ENCODE measurements at places on chromosomes 2 and 18.

GRCh38 chr2:69939722-69940121 is 21.7 kb downstream of the ASPRV1 start:
- no peak for DNase-seq

- no peak for DNase-seq
Observed at GRCh38 chr2:28488083-28488830, 7.6 kb upstream of the PLB1 start.

DNA sequence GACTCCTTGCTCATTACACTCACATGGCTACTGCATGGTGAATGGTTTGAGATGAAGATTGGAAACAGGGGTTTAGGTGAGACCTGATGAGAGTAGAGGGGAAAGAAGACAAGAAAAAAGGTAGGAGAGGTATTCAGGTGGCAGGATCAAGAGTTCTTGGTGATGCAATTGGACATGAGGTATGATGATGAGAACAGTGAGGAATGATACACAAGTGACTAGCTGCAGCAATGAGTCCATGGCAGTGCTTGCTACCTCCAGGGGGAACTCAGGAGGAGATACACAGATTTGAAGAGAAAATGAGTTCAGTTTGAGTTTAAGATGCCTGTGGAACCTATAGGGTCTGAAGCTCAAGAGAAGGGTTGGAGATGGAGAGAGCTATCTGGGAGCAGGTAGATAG is 62.1 kb upstream of the NFE2L2 start:
- no peak for DNase-seq

DNA sequence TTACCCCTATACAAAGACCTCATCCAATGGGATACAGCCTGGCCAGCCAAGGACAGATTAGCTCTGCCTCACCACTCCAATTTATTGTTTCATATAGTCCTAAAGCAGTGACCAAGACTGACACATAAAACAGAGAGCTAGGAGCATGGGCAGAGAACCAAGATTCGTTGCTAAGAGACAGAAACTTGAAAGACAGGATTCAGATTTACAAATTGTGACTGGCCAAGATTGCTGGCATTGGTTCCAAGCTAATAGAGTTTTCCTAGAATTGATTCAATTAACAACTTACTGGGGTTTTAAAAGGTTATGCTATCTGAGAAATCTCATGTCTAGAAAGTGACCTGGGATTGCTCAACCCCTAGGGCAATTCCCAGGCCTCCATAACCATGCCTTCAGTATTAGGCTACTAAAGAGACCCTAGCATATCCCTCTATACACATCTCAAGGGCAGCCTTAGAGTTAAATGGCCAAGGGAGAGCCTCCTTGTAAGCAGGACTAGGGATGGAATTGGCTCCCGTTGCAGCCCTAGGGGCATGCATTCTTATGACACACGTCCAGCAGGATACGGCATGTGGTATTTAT is 75.6 kb downstream of the ICOS start:
- no peak for DNase-seq

GRCh38 chr2:182318466-182319220 is 108.2 kb downstream of the PDE1A start:
- no peak for DNase-seq

DNA sequence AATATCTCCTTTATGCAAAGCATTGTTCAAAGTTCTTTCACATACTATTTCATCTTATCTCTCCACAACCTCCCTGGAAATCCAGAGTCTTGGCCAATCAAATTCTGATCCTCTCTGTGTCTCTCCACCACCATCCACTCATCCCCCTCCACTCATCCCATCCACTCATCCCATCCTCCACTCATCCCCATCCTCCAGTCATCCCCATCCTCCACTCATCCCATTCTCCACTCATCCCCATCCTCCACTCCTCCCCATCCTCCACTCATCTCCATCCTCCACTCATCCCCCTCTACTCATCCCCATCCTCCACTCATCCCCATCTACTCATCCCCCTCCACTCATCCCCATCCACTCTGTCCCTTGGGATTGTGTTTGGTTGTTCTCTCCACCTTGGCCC is 101.1 kb downstream of the BCL2 start:
- no peak for DNase-seq

DNA sequence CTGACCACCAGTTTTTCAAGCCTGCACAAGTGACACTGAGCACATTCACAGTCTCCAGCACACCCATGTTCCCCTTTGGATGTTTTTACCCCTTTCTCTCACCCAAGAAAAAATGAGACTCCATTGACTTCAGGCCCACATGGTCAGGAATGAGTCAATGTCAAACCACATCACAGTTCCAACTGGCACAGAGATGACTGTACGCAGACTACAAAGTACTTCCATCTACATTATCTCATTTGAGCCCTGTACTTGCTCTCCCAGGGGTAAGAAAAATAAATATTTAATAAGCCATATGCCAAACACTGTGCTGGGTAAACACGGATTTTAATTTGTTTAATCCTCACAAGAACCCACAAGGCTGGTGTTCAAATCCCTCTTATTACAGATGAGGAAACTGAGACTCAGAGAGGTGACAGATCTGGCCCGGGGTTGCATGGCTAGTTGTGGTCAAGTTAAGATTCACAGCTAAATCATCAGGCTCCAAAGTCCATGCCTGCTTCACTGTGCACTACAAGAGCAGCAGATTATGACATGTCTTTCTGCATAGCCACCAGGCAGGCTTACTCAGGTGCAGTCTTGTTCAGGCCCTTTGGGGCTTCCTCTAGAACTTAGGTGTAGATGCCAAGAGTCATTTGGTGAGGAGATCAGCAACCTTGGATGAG is 106.1 kb downstream of the TXNL1 start:
- DNase-seq: no peak

- no peak for DNase-seq
Observed at GRCh38 chr2:61450144-61450543, 20.7 kb downstream of the USP34 start.

DNA sequence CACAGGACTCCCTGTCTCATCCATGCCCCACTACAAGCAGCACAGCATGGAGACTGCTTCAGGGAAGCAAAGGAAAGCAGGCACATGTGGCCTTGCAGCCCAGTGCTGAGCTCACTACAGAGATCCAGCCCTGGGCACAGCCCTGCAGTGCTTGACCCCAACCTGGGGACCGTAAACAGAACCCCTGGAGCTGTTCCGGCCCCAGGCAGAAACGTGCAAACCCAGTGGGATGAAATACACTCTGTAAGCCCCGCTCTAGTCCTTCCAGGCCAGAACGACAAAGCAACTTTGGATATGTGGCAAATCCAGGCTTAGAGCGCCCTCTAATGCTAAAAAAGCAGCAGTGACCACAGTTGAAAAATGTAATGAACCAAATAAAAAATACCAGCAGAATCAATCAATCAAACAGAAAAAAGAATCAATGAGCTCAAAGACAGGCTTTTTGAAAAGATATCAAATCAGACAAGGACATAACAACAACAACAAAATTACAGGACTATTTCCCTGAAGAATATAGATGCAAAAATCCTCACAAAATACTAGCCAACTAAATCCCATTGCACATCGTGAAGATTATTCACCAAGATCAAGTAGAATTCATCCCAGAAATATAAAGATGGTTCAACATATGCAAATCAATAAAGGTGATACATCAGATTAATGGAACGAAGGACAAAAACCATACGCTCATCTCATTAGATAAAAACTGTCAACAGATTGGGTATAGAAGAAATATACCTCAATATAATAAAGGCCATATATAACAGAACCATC is 45.6 kb downstream of the ZNF519 start:
- no peak for DNase-seq

DNA sequence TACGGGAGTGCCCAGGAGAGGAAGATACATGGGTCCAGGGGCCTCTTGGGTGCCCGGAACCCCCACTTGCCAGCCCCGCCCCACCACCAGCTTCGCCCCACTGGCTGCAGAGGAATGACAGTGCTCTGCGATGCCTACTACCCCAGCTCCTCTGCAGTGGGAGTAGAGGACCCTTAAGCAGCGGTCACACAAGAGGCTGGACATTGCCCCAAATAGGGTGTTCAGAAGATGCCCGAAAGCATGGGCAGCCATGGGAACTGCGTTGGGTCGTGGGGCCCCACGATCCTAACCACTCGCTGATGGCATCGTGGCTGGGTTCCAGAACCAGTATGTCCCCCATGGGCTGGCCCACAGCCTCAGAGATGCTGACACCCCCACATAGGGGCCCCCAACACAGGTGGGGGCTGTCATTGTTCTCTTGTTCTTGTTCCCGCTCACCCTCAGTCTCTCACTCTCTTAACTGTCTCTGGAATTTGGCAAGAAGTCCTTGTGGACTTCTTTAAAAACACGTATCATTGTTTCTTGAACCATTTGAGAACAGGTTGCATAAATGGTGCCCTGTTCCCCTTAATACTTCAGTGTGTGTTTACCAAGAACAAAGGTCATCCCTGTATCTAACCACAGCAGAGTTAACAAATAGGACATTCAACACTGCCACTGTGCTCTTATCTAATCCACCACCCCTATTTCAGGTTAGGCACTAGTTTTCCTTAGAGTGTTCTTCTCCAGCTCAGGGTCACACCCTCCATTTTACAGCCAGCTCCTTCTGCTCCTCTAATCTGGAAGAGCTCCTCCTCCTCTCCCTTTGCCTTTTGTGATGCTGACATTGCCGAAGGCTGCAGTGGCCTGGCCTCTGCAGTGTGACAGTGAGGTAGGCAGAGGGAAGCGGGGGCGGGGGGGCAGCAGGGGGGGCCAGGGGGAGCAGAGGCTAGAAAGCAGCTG is 76.3 kb downstream of the STPG4 start:
- DNase-seq: no peak

DNA sequence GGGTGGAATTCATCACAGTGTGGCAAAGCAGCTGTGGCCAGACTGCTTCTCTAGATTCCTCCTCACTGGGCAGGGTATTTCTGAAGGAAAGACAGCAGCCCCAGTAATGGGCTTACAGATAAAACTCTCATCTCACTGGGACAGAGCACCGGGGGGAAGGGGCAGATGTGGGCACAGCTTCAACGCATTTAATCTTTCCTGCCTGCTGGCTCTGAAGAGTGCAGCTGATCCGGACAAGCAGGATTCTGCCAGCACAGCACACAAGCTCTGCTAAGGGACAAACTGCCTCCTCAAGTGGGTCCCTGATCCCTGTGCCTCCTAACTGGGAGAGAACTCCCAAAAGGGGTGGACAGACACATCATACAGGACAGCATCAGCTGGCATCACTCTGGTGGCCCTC is 779.9 kb upstream of the CNTNAP5 start:
- DNase-seq: no peak

GRCh38 chr2:16058256-16058655 is 117.9 kb downstream of the MYCN start:
- DNase-seq: no peak

- no peak for DNase-seq
Observed at GRCh38 chr2:88724643-88725332, 33.3 kb downstream of the RPIA start.

GRCh38 chr2:232014681-232015080 is 53.2 kb downstream of the DIS3L2 start:
- no peak for DNase-seq

DNA sequence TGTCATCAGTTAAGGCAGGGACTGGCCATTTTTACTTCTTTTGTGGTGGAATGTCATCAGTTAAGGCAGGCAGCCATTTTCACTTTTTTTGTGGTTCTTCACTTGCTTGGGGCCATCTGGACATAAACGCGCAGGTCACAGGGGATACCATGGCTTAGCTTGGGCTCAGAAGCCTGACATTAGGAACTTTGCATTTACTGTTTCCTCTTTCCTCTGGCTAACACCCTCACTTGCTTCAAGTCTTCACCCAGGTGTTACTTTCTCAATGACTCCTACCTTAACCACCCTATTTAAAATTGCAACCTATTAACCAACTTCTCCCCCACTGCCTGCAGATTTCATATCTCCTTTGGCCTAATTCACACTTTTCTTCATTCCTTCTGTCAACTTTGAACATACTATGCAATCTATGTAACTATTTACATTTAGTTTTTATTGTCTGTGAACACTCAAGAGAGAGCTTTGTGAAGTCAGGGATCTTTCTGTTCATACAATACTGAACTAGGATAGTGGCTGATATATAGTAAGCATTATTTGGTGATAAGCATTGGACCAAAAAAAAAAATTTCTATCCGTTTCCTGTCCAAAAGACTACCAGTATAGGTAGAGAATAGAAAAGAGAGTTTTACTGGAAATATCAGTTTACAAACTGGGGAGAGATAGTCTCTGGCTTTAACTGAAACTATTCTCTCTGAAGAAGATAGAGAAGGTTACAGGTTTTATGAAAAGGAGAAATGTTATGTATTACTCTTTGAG is 600.1 kb upstream of the ZNF804A start:
- no peak for DNase-seq

GRCh38 chr2:147588191-147588590 is 256.6 kb upstream of the ACVR2A start:
- no peak for DNase-seq

DNA sequence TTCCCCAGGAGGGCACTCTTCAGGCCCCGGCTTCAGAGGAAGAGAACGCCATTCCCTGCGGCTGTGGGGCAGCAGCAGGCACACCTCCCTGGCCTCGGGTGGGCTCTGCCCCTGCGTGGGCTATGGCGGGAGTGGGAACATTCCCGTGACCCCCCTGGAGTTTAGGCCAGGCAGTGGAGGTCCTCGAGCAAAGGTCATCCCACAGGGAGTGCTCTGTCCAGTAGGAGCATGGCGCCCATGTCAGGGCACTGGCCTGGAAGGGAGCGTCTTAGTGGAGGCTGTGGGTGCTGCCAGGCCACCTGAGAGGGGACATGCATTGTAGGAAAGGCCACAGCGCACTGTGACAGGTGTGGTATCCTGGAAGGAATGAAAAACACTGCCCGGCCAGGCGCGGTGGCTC is 9.2 kb upstream of the NFATC1 start:
- DNase-seq: no peak

- DNase-seq: no peak
Observed at GRCh38 chr2:105882341-105882740, 137.6 kb downstream of the NCK2 start.

DNA sequence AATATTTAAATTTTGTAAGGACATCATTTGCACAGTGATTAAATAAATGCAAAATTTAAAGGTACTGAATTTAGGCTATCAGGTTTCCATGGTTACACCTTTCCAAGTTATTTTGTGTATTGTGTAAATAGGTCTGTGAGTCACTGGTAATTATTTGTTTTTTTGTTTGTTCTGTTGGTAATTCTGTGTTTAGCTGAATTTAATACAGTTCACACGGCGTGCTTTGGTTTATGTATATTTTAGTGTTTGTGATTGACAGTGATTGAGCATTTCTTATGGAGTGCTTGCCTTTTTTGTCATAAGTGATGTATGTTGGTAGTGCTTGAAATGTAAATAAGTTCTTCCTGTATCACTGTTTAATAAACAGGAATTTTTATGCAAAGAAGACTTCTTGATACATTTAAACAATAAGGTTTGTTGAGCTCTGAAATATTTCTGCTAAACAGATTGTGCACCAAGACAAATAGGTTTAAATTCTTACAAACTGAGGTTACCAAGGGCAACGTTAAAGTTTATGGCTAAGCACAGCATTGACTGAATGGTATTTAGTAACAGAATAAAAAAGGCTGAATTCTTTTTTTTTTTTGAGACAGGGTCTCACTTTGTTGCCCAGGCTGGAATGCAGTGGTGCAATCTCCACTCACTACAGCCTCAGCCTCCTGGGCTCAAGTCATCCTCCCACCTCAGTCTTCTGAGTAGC is 38.3 kb upstream of the DLX1 start:
- no peak for DNase-seq

- peak; percentile 1 for DNase-seq
Observed at GRCh38 chr2:239318151-239318611, 82.6 kb downstream of the HDAC4 start.

- no peak for DNase-seq
Observed at GRCh38 chr2:145975406-145975805, 1455.5 kb upstream of the ZEB2 start.

- no peak for DNase-seq
Observed at GRCh38 chr18:75365254-75365629, 62.3 kb downstream of the SMIM21 start.

GRCh38 chr2:26606847-26607190 is 34.3 kb downstream of the CIB4 start:
- no peak for DNase-seq
